ENCODE measurements at places on chromosomes 4 and X.

DNA sequence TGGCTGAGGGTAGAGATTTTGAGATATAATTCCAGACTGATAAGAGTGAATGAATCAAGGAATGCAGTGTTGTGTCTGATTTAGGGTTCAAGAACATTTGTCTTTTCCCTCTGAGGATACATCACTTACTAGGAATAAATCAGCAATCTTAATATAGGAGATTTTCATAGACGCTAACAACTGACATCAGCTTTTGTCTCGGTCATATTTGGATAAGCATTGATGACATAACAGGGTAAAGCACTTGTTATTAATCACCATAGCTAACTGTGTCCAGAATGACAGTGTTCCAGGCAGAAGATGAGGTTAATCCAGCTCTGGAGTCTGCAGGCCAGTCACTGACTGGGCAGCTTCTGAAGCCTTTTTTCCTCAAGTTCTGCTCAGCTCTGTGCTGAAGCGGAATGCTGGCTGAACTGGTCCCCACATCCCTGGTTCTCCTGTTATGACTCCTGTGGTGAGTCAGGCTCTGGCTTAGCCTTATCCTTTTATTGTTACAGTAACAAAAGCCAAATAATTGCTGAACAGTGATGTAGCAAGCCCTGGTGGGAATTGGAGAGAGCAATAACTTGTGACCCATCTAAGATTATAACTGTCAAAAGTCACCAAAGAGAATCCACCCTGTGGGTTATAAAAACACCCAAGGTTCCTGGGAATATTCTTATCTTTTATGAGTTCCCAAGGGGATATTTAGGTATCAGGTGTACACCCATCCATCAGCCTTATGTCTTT, 41.8 kb downstream of the FNIP2 start:
- no peak for DNase-seq

DNA sequence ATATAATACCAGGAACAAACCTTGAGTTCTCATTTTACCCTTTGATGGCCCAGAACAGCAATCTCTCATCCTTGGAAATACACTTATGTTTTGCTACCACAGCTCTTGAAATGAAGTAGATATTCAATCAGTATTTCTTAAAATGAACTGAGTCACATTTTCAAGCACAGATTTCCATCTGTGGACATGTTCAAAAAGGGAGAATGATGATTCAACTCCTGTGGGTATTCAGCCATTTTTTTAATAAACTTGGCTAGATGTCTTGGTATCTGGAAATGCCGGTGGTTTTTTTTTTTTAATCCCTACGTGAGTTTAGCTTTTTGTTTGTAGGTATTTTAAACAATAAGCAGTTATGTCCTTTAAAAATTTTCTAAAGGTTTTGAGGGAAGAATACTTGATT, 64.2 kb upstream of the TRPC5OS start:
- DNase-seq = no peak

- DNase-seq = no peak
Measured at GRCh38 chr4:148108766-148109165, 333.4 kb downstream of the NR3C2 start.

DNA sequence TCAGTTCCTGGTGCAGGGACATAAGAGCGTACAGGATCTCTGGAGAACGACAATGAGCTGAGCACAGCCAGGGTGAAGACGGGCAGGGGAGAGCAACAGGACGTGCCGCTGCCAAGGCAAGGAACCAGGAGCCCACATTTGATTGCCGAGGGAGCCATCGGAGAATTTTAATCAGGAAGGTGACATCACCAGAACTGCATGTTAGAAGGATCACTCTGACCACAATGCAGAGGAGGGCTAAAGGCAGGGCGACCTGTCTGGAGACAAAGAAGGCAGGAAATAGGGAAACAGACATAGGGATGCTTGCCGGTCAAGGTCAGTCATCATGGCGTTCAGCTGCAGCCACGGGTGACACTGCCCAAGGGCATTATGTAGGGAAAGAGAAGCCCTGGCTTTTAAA, 81.4 kb downstream of the RBM47 start:
- DNase-seq = no peak

- no peak for DNase-seq
Measured at GRCh38 chrX:153526801-153527200, 9.4 kb downstream of the ATP2B3 start.

GRCh38 chrX:23890933-23891332, 16.8 kb downstream of the APOO start:
- DNase-seq = no peak

DNA sequence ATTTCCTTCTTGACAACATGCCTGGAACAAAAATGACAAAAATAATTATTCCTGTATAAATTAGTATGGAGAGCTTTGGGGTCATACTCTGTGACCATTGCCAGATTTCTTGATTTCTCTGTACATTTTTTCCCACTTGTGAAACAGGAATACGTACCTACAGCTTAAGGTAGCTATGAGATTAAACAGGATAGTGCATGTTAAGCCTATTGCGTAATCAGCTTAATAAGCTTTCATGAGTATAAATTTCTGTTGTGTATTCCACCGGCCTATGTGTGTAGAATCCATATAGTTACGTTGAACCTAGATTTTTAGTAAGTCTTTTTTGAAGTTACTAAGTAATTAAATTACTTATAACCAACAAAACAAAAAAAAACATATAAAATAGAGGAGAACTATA, 334.9 kb downstream of the DCTD start:
- no peak for DNase-seq

DNA sequence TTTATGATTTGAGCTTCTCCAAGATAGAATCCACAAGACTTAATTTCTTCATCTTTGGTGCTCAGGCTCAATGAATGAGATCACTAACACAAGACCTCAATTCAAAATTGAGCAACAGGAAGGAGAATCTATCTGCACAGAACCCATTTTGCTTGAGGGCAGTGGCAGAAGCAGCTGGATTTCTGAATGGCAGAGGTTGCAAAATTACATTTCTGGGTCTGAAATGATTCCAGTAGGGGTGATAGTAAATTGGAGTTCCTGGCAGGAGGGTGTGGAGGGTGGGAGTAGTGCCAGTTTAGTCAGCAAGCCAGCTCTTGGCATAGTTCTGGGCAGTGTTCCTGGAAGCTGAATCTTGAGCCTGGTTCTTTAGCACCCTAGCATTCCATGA, 281.1 kb downstream of the SLC7A11 start:
- DNase-seq = no peak
